ENCODE measurements at places on chromosomes 3 and 15.

GRCh38 chr15:29071232-29071881 lies 185.6 kb downstream of the APBA2 start:
- DNase-seq, result no peak

DNA sequence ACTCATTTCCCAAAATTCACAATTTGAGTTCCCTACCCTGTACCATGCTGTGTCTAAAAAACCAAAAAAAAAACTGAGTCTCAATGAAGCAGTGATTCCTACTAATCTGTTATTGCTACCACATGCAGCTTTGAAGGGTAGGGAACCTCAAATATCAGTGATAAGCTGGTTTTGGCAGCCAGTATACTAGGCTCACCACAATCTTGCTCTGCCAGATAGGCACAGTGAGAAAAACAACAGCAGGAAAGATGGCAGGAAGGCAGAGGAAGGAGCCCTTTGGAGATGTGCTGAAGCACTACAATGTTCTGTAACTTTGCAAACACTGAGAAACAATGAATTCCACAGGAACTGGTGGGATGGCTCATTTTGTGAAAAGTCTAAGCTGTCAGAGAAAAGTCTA lies 96.9 kb upstream of the UBP1 start:
- no peak for DNase-seq

- no peak for DNase-seq
Observed at GRCh38 chr3:64508140-64508539, 179.7 kb downstream of the ADAMTS9 start.

GRCh38 chr15:58476525-58477162 lies 44.9 kb downstream of the LIPC start:
- DNase-seq, result no peak

DNA sequence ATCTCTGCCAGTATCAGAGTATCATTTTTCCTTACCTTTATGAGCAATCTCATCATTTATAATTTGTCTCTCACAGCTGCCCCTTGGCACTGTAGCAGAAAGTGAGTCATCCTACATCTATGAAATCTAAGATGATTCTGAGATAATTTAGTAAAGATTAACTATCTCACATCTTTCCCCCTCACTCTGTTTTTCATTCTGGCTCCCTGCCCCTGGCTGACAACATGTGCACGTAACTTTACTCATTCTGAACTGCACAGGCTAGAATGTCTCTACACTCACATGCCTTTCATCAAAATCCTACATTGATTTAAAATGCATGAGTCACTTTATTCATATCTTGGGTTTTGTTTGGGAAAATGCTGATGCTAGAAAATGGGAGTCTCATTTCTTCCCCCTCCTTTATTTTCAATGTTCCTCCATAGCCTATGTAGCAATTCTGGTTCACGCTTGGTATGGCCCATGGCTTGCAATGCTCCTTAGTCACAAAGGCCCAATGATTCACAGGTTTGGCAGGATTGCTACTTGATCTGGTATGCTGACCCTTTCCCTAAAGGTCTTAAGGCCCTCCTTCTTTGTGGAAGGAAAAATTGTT lies 838.5 kb downstream of the TUSC7 start:
- DNase-seq, result no peak
